Activated CD4-positive, alpha-beta T cell treated with anti-CD3 and anti-CD28 coated beads, Interleukin-10, Interleukin-2, amounts not matched to agents 100 ng/mL and 50 ng/mL, durations not matched to agents 16 hours and 8 hours (primary cell): ENCODE measurements at places on chromosomes 16 and 17.
A peak's percentile ranks its signal among the peaks of the same experiment; 100 is the strongest.

GRCh38 chr17:5555254-5555653 lies 29.1 kb downstream of the NLRP1 start:
- no peak for DNase-seq

DNA sequence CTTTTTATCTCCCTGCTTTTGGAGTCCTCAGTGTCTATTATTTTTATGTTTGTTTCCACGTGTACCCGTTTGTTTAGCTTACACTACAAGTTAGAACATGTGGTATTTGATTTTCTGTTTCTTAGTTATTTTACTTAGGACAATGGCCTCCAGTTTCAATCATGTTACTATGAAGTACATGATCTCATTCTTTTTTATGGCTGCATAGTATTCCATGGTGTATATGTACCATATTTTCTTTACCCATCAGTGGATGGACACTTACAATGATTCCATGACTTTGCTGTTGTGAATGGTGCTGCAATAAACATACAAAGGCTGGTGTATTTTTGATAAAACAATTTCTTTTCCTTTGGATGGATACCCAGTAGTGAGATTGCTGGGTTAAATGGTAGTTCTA lies 269.5 kb downstream of the HS3ST3A1 start:
- no peak for DNase-seq

GRCh38 chr16:31429314-31429713 lies 1.2 kb upstream of the COX6A2 start:
- no peak for DNase-seq

DNA sequence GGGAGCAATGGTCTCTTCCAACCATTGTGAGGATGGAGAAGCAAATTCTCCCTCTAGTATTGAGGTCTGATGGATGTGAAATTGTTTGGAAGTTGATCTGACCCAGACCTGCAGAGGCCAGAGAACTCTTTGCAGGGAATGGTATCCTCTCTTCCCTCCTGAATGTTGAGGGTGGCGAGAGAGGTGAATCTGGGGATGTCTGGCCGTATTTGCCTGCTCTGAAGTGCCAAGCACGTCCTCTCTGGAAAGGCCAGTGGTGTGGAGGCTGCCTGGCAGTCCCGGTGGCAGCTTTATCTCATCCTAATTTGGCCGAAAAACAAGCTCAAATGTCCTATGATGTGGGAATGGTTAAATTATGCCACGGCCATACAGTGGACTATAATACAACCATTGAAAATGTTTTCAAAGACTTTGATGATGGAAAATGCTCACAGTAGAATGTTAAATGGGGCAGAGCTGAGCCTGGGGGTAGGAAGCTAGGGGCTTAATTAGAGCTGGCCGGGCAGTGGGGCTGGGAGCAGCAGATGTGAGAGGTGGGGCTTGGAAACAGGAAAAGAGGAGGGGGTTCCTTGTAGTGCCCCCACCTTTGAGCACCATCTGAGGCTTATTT lies 30.8 kb downstream of the WSCD1 start:
- DNase-seq, result no peak

- DNase-seq, result no peak
Measured at GRCh38 chr16:16924613-16925012, 545.7 kb downstream of the NPIPA7 start.

GRCh38 chr16:30349675-30350074 lies 5.4 kb downstream of the CD2BP2 start:
- no peak for DNase-seq

DNA sequence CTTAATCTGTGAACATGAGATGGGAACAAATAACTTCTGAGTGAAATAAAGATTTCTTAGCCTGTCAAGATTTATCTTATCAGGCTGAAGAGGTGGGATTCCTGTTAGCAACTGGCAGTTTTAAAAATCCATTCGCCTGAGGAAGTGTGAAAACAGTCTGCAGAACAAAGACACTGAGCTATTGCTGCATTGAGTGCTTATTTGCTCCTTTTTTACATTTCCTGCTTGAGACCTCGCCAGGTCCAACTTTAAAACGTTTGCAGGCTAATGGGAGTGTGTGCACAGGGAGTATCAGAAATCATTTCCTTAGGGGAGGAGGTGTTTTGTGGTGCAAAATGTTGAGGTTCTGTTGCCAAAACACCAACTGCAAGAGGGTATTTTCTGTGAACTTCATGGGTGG lies 957.8 kb upstream of the RBFOX1 start:
- DNase-seq, result no peak

DNA sequence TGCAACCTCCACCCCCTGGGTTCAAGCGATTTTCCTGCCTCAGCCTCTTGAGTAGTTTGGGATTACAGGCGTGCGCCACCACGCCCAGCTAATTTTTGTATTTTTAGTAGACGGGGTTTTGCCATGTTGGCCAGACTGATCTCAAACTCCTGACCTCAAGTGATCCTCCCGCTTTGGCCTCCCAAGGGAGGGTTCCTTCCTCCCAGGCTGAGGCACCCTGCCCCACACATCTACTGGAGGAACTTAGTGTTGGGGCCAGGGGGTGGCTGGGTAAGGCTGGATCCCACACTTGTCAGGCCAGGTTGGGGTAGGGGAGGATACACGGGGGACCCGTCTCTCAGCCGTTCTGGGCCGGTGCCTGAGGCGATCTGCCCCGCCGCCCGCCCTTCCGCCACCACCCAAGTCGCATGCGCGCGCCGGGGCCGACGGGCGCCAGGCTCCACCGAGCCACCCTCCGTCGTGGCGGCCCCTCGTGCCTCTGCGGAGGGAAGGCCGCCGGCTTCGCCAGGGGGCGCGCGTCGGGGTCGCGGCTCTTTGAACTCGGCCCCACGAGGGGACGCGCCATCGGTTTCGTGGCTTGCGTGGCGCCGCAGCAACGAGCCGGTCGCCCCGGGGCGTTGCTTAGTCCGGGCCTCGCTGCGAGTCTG lies 15.9 kb downstream of the GRB7 start:
- peak; percentile 63 for DNase-seq

GRCh38 chr17:12613566-12613965 lies 52.1 kb upstream of the MYOCD start:
- DNase-seq, result no peak

DNA sequence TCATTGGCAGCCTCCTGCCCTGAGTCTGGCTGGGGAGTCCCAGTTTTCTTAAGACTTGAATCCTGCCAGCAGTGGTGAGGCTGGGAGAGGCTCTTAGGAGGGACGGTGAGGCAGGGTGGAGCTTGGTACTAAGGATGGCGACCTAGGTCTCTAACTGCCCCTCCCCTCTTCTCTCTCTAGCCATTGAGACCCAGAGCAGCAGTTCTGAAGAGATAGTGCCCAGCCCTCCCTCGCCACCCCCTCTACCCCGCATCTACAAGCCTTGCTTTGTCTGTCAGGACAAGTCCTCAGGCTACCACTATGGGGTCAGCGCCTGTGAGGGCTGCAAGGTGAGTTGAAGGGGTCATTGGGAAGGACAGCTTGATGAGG lies 16.4 kb downstream of the GJD3 start:
- DNase-seq, result no peak

GRCh38 chr16:79379095-79379494 lies 221.4 kb downstream of the MAF start:
- DNase-seq, result no peak

GRCh38 chr17:13202835-13203234 lies 185.0 kb upstream of the ELAC2 start:
- DNase-seq, result no peak

- no peak for DNase-seq
Measured at GRCh38 chr17:62787366-62787765, 20.7 kb downstream of the MARCHF10 start.

DNA sequence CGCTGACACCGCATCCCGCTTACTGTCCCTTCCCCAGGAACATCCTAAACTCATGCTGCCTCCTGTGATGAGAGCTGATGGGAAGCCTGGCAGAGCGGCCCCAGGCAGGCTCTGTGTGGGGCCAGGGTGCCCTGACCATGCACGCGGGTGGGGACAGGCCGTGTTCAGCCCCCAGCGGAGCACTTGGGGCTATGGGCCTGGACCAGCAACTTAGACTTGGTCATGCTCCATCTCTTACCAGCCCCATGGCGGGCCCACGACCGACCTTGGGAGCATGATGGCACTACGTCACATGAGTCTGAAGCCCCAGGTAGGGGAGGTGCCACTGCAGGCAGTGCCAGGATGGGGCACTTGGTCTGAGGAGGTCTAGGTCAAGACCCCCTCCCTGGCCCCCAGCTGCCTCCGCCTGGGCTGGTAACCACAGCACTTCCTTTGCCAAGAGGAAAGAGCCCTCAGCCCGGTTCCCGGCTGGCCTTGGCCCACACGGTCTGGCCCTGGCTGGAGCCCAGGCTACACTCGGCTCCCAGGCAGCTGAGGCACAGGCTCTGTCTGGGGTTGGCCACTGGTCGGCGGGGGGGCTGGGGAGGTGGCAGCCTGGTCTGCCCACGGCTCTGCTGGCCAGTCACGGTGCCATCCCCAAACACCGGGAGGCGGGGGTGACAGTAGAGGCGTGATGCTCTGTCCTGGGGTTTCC lies 25.7 kb downstream of the BAHCC1 start:
- no peak for DNase-seq

DNA sequence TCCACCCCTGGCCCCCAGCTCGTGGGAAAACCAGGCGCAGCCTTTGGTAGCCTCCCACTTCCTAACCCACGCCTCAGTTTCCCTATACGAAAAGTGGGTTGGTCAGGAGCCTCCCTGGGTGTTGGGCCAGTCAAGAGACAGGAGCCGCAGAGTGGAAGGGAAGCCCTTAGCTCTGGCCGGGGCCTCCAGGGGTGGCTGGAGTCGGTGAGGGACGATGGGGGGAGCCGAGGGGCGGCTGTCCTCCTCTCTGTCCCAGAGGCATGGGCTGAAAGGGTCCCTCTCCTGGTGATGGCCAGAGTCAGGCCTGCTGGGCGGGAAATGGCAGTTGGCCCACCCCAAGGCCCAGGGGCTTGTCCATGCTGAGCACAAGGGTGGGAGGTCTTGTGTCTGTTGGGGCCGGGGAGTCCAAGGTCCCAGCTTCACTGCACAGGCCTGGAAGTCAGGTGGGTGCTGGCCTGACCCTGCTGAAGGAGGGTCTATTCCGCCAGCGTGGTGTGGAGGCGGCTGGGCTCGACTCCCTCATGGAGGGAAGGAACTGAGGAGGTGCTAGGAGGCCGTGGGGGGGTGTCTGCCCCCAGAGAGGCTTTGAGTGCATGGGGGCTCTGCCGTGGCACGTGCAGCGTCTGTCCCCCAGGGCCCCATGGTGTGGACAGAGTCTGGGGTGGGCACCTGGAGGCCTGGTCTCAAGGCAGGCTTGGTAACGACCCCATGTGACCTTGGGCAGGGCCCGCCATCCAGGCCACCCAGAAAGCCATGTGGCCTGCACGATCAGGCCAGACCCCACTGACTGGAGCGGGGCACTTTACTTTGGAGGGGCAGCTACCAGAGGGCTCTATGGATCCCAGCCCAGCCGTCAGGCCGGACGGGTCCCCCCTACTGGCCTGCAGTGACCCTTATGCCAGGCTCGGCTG lies 1.1 kb downstream of the SLC16A3 start:
- no peak for DNase-seq

DNA sequence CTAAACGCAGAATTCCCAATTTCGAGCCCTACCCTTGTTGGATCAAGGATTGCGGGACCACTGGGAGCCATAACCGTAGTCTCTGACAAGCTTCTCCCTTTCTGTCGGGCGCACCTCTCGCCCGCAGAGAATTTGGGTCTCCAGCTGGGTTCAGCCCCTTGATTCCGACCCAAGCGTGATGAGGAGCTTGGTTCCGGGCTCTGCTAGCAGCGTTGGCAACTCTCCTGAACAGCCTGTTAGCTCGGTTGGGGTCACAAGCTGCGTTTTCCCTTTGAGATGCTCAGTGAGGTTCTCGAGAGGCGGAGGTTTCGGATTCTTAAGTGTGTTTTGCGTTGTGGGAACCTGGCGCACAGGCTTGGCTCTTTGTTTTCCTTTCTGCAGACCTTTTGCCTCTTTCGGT lies 655 bp downstream of the ATXN1L start:
- DNase-seq, result peak; percentile 15

DNA sequence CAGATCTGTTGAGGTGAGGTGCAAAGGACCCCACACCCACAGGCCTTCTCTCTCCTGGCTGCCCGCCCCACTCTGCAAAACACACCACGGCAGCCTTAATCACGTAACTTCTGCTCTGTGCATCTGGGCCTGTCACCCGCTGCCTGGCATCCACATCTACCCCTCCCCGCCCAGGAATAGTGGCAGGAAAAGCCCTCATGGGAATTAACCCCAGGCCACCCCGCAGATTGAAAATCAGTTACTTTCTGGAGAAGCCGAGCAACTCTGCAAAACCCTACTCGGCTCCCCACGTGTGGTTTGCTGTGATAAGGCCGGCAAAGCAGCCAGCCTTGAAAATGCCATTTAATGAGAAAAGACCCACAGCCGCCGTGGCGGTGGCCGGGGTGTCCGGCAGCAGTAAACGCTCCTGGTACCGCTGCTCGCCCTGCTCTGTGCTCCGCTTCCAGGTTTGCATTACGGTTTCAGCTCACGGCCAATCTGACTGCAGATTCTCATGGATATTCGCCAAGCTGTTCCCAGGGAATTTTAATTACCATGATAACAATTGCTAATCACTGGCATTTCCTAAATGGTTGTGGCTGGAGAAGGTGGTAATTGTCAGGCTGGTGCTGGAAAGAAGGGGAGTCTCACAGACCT lies 78.0 kb upstream of the DOC2B start:
- no peak for DNase-seq

DNA sequence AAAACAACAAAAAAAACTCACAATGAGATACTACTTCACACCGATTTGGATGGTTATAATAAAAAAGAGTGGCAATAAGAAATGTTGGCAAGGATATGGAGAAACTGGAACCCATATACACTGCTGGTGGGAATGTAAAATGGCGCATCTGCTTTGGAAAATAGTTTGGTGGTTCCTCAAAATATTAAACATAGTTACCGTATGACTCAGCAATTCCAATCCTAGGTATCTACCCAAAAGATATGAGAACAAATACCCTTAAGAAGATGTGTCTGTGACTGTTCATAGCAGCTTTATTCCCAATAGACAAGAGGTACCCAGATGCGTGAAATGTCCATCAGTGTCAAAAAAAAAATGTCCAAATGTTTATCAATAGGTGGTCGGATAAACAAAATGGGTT lies 7.2 kb downstream of the CPPED1 start:
- DNase-seq, result no peak

- no peak for DNase-seq
Measured at GRCh38 chr17:28407130-28407973, 1.3 kb upstream of the SLC46A1 start.

GRCh38 chr16:29926711-29927052 lies 656 bp upstream of the KCTD13 start:
- no peak for DNase-seq

- DNase-seq, result no peak
Measured at GRCh38 chr16:28495098-28495793, 803 bp downstream of the APOBR start.

DNA sequence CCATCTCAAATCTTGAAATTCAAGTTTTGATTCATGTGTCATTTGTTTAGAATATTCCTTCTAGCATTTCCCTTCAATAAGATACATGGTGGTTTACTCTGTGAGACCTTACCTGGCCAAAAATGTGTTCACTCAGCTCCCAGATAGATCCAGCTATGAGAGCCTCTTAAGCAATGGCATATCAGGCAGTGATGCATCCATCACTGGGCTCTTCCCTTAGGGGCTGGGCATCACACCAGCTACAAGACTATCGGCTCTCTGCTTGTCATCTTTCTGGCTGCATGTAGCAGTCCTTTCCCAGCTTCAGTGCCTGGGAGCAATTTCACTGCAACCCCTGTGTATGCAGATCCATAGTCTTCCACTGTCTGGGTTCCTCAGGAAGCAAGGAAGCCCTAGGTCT lies 40.6 kb downstream of the GOSR1 start:
- DNase-seq, result no peak

GRCh38 chr17:54933921-54934320 lies 33.3 kb downstream of the TOM1L1 start:
- DNase-seq, result no peak
